ENCODE measurements at places on chromosomes 16 and 17.
A peak's percentile ranks its signal among the peaks of the same experiment; 100 is the strongest.

DNA sequence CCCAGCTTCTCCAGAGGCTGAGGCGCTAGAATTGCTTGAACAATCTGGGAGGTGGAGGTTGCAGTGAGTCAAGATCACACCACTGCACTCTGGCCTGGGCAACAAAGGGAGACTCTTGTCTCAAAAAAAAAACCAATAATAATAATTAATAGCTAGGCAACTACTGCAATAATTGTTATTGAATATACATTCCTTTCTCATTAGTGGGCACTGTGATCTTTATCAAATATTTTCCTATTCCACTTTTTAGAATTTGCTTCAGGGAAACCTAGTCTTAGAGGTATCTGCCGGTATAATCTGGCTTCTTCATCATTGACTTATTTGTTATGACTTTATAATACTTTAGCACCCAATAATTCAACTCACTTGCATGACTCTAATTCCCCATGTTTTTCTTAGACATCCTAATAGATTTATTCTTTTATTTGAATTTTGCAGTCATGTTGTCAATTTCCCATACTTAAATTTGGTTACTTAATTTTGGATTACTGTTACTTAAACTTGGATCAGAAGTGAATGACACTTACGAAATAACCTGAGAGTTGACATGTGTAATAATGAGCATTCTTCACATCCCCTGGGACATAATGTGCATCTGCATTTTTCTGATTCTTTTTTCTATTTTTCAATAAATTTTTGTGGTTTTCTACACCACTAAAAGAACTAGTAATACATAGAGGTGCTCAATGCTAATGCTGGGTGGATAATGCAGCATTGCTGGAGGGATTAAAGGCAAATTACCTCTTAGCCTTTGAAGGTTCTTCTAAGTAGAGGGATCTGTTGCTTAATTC is 25.0 kb upstream of the KCNJ16 start:
- DNase-seq, result no peak

GRCh38 chr16:72371307-72372086 is 199.5 kb upstream of the PMFBP1 start:
- no peak for DNase-seq

GRCh38 chr17:65931246-65932149 is 260.4 kb downstream of the CEP112 start:
- no peak for DNase-seq

DNA sequence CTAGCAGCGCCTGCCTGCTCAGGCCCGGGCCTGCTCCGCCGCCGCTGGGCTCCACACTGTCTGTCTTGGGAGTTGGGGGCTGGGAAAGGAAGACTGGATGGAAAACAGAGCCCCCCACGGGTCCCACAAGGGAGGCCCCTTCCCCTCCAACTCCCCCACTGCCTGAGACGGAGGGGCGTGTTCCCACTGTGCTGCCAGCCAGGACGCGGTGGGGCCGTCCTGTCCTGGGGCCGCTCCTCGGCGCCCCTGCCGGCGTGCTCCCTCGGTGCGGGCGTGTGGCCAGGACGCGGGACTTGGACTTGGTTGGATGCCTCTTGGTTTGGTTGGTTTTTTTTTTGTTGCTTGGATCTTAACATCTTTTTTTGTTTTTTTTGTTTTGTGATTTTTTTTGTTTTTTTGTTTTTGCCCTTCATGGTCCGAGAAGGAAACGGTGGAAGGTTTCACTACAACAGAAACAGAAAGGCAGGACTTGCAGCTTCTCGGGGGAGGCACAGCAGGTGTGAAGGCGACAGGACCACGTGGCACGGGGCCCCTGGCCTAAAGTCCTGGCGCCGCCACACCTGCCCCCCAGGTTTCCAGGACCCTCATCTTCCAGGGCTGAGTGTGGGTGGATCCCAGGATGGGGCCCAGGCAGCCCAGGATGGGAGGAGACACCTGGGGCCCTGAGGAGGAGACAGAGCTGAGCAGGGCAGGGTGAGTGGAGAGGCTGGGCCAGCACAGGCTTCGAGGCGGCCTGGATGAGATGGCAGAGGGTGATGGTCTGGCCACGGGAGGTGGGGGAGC is 16.0 kb downstream of the ENGASE start:
- no peak for DNase-seq

DNA sequence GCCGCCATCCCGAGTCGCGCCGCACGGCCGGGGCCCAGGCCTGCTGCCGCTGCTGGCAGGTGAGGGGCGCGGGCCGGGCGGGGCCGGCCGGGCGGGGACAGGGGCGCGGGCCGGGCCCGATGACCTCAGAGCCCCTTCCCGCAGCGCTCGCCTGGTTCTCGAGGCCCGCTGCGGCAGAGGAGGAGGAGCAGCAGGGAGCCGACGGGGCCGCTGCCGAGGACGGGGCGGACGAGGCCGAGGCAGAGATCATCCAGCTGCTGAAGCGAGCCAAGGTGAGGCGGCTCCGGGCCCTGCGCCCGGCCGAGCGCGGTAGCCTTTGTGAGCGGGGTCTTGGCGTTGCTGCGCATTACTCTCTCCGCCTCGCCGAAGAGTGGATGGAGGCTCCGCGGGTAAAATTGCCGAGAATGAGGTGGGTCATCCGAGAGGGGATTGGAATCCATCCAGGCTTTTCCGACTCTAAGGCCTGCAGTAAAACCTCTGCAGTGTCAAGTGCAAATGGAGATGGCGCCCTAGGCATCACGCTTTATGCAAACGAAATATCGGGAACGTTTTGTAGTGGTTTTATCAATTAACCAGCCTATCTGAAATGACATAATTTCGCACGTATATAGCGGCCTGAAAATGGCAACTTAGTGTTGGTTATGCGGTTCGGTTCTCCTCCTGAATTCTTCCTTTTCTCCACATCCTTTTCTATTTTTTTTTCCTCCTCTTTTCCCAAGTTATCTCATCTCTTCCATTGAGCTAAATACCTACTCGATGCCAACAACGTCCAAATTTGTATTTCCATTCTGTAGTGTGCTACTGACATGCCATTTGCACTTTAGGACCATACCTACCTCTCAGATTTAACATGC is 577 bp downstream of the TTC19 start:
- no peak for DNase-seq

GRCh38 chr16:76614269-76614668 is 337.1 kb downstream of the CNTNAP4 start:
- DNase-seq, result no peak

DNA sequence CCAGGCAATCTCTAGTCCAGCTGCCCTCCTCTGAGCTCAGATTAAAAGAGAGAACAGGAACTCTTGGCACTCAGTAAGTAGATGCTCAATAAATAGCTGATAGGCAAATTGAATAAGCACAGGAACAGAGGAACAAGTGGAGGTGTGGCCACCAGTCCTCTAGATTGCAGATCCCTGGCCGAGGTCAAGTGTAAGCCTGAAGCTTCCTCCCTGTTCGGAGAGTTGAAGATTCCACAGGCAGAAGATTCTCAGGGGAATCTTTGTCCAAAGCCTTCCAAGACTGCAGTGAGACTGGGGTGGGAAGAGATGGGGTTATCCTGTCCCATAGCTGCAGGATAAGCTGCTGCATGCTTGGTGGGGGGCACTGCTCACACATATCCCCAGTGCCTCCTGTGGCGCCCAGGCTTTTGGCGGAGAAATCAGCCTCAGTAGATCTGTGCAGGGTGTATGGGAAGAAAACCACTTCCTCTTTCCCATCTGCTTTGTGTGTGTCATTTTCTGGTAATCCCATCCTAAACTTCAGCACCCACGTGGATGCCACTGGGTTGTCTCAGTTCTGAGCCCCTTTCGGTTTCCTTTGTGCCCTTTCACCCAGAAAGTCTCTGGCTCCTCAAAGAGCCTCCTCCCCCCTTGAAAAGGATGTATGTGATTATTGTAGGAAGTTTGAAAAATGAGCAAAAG is 12.1 kb downstream of the CD300A start:
- DNase-seq, result peak; percentile 25

GRCh38 chr16:49491106-49491670 is 117.6 kb downstream of the C16orf78 start:
- DNase-seq, result no peak

DNA sequence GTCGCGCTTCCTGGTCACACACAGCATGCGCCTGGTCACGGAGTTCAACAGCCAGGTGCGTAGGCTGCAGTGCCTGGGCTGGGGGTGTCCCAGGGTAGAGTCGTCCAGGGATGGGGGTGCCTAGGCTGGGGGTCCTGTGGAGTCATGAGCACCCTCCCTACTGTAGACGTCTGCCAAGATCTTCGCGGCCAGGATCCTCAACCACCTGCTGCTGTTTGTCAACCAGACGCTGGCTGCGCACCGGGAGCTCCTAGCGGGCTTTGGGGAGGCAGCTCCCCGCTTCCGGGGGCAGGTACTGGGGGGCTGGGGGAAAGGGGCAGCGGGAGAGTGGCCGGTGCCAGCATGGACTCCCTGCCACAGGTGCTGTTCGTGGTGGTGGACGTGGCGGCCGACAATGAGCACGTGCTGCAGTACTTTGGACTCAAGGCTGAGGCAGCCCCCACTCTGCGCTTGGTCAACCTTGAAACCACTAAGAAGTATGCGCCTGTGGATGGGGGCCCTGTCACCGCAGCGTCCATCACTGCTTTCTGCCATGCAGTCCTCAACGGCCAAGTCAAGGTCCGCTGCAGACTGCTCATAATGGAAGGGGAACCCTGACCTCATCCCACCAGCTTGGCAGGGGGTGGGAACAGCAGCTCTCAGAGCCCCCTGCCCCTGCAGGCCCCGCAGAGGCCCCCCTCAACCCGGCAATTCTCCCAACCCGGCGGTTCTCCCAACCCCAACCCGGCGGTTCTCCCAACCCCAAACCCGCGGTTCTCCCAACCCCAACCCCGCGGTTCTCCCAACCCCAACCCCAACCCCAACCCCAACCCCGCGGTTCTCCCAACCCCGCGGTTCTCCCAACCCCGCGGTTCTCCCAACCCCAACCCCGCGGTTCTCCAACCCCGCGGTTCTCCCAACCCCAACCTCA is 2.4 kb downstream of the PDIA2 start:
- no peak for DNase-seq

DNA sequence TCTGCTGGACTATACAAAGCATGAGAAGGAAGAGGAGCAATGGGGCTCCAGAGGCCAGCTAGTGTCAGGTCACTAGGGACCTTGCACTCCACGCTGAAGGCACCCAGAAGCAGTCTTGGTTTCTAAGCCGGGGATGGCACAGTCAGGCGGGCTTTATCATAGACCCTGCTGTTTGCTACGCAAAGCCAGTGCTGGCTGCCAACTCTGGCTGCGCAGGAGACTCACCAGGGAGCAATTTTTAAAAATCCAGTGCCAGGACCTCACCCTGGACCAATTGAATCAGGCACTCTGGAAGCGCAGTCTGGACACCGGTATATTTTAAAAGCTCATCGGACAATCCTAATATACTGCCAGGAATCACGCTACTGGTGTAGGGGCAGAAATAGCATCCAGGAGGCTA is 368.5 kb upstream of the XYLT1 start:
- no peak for DNase-seq

DNA sequence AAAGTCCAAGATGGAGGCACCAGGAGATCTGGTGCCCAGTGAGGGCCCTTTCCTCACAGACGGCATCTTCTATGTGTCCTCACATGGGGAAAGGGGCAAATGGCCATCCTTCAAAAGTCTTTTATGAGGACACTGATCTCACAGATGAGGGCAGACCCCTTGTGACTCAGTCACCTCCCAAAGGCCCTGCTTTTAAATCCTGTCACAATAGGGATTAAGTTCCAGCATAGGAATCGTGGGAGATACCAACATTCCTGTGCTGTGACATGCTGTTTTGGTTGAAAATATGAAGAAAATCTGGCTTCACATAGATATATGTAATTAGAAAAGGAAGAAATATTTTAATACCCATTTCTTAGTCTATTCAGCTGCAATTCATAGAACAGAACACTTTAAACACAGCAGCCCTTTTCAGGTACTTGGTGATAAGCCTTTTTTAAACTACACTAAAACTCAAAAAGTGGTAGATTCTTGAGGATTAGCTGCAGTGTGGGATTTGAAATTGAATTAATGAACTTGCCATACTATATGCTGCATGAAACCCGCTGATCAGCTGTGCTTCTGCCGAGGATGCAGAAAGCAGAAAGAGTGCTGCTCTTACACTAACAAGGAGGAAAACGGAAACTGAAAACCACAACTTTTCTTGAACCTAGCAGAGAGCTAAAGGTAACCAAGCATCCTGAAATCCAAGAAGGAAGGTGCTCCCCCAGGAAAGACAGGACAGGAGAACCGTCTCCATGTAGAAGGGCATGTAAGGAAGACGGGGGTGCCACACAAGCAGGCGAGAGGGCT is 32.7 kb downstream of the VPS53 start:
- no peak for DNase-seq

DNA sequence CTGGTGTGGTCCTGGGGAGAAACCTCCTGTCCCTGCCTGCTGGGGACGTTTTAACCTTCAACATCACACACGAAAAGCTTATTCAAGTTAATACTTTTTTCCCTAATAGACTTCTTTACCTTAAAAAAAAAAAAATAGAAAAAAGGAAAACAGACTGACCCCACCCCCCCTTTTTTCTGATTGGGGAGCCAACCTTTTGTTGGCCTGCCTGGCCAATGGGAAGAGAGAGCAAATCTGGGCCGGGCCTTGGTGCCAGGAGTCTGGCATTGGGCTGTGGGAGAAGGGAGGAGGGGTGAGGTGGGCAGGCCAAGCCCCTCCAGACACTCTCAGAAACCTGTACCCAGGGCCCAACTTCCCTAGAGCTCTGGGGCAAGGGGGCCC is 3.0 kb downstream of the CBX8 start:
- no peak for DNase-seq

DNA sequence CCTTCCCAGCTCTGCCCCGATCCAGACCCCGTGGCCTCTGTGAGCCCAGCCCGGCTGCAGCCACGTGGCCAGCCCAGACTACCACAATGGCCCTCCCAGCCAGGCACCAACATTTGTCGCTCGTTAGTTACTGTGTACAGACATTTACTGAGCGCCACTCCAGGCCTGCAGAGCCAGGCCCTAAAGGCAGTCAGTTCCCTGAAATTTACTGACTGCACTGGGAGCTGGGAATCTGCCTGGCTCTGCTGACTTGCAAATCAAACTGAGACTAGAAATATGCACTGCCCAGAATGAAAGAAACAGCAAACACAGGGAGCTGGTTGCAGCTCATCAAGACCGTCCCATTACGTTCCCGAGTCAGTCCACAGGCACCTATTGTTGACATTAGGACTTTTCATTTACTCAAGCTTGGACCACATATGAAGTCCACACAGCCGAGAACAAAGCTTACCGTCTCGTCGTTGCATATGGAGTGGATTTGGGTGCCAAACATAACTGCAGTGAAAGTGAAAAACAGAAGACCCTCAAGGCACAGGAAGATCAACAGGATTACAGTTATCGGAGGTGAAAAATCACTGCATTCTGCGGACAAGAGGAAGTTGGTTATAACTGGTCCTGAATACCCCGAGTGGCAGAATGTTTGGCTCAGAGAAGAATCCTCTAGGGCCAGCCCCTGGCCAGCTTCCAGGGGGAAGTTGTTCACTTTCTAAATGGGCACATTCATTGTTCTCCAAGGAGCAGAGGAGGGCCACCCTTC is 34.5 kb downstream of the ZDHHC7 start:
- no peak for DNase-seq

GRCh38 chr17:20260268-20260667 is 207.1 kb downstream of the LGALS9B start:
- no peak for DNase-seq

GRCh38 chr17:16516594-16517051 is 24.6 kb upstream of the LRRC75A start:
- no peak for DNase-seq

DNA sequence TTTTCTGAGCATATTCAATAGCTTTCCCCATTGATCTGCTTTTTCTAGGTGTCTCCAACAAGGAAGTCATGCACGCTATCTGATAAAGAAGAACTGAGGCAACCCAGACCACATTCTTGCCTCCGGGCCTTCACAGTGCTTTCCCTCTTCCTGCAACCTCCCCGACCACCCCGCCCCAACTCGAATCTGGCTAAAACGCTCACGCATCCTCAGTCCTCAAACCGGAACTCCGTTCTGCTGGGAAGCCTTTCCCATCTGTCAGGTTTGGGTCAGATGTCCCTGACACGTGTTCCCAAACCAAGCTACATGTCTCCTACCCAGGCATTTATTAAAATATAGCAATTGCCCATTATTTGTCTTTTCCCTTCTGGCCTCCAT is 112.7 kb downstream of the VPS53 start:
- no peak for DNase-seq

Measured in stimulated activated CD4-positive, alpha-beta T cell treated with anti-CD3 and anti-CD28 coated beads, Interleukin-1b, Interleukin-23, amount 100 ng/mL, for 24 hours (primary cell).